ENCODE measurements at places on chromosomes 2 and 18.

GRCh38 chr2:33552758-33553461, 46.2 kb downstream of the FAM98A start:
- no peaks in the 10 kb centered on the region for H3K4me1 ChIP-seq
- no peak overlapping the region for H3K27ac ChIP-seq
- H3K4me3 ChIP-seq, result no peak overlapping the region
- no peaks in the 10 kb centered on the region for H3K36me3 ChIP-seq
- no peaks in the 10 kb centered on the region for H3K27me3 ChIP-seq

DNA sequence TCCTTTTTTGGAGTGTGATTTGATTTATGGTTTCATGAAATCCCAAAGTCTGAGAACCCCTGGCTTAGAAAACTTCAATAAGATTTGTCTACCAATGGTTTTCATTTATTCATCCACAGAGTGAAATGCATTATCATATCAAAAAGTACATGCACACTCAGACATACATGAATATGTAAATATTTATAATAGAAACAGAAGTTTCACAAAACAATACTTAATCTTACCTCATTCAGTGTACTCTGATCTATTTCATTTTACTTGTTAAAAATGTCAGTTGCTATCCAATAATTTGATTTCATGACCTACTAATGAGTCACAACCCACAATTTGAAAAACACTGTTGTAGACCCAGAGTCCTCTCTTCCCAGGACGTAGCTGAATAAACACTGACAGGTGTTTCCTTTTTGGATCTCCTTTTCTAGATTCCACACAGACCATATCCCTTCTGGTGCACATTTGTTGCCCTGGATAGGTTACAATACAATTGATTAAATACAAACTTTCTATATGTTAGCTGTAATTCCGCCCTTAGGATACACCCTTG, 10.4 kb upstream of the CAVIN2 start:
- H3K4me1 ChIP-seq, result no peaks in the 10 kb centered on the region
- no peaks in the 10 kb centered on the region for H3K36me3 ChIP-seq
- DNase-seq, result no peak
- H3K27me3 ChIP-seq, result no peaks in the 10 kb centered on the region

DNA sequence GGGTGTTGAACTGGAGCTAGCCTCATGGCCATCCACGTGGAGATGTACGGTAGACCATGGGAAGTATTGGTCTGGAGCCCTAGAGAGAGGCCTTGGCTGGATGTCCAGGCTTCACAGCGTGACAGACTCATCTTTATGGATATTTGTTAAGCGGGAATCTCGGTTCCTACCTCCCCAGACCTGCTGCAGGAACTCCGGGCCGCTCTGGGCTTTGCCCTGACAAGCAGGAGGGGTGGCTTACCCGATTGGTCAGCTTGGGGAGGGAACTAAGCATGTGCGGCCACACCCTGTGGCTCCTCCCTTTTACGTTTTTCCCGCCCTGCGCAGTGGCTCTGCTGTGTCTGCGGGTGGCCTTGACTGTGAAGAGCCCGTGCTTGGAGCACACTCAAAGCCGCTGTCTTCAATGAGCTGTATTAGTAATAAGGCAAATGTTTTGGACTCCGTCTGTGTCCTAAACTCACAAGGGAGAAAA, 52.3 kb downstream of the PAPOLG start:
- no peak for DNase-seq
- no peaks in the 10 kb centered on the region for H3K36me3 ChIP-seq
- H3K27me3 ChIP-seq, result no peaks in the 10 kb centered on the region
- no peak overlapping the region for H3K4me3 ChIP-seq

DNA sequence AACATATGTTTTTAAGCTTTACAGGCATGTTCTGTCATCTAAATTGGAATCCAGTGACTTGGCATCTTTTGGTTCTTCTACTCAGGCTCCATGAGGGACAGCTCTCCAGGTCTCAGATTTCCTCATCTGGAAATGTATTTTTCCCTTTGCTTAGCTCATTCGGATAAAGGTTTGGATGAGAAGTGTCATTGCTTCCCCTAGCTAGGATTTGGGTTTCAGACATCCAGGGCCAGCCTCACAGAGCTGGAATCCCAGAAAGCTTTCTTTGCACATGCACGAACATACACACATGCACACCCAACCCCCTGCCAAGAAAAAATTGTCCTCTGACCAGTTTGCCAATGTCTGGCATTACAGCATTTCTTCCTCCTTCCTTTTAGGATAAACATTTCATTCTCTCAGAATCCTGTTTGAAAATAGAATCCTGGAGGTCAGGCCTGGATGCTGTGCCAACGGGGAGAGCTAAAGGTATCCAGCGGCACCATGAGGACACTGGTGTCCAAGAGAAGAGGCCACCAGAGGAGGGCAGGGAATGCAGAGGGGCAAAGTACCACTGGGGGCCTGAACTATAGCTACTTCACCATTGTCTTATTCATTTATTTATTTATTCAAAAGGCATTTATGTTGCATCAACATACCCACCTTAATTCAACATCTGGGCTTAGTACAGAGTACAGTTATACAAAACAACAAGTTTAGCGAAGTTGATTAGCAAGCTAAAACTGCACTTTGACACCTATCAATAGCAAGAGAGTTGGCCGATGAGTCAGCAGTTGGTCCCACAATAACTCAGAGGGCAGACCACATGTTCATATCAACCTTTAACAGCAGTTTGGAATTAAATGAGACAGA, 97.9 kb upstream of the ATL2 start:
- H3K4me1 ChIP-seq, result no peaks in the 10 kb centered on the region
- H3K36me3 ChIP-seq, result no peaks in the 10 kb centered on the region
- H3K27ac ChIP-seq, result peak overlapping the region; percentile 47
- H3K27me3 ChIP-seq, result no peaks in the 10 kb centered on the region
- H3K4me3 ChIP-seq, result no peak overlapping the region

GRCh38 chr2:59754011-59754735, 799.3 kb downstream of the BCL11A start:
- no peak overlapping the region for H3K27ac ChIP-seq
- DNase-seq, result no peak
- no peaks in the 10 kb centered on the region for H3K27me3 ChIP-seq
- H3K36me3 ChIP-seq, result no peaks in the 10 kb centered on the region

- H3K36me3 ChIP-seq, result no peaks in the 10 kb centered on the region
- no peaks in the 10 kb centered on the region for H3K4me1 ChIP-seq
- DNase-seq, result no peak
- no peak overlapping the region for H3K27ac ChIP-seq
- no peak overlapping the region for H3K4me3 ChIP-seq
- H3K27me3 ChIP-seq, result no peaks in the 10 kb centered on the region
Measured at GRCh38 chr2:150339282-150339681, 148.2 kb downstream of the RND3 start.

- H3K4me1 ChIP-seq, result peaks cover 8% of the 10 kb centered on the region
- H3K4me3 ChIP-seq, result no peak overlapping the region
- peaks cover 81% of the 10 kb centered on the region for H3K27me3 ChIP-seq
- no peak overlapping the region for H3K27ac ChIP-seq
Measured at GRCh38 chr2:1747065-1747941, 3.0 kb upstream of the PXDN start.

DNA sequence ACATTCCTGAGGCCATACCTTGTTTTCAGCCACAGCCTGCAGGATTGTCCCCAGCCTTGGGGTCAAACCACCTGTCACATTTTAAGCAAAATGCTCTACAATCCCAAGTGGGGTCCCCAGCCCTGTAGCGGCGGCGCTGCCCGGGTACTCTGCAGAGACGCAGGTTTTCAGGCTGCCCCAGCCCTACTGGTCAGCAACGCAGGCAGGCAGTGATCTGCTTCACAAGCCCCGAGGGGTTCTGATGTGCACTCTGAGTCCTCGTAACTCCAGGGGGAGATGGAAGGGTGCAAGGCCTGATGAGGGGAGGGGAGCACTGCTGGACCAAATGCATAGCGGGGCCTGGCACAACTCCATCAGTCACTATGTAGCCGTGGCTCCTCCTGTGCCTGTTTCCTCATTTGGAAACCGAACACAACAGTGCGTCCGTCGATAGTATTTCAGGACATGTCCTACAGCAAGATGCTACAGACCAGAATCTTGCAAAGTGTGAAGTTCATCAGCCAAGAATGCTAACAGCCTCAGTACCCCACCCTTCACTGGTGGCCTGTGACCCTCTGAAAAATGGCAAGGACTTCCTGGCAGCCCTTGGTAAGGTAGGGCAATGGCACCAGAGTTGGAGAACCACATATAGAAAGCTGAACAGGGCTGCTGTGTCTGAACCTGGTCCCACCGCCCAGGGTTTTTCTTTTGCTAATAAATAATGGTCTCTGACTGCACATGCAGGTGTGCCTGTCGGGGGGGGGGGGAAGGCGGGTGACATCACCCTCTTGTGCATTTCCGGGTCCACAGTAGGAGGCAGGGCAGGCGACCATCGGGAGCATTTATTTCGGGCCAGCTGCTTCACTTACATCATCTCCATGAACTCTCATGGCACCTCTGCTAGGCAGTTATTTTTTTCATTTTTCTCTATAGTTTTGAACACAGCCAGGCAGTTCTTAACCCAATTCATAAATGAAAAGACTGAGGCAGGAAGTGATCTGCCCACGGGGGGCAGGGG, 50.6 kb upstream of the TFCP2L1 start:
- no peak overlapping the region for H3K4me3 ChIP-seq
- DNase-seq, result no peak
- peaks cover 6% of the 10 kb centered on the region for H3K36me3 ChIP-seq
- no peaks in the 10 kb centered on the region for H3K4me1 ChIP-seq
- peaks cover 3% of the 10 kb centered on the region for H3K27me3 ChIP-seq
- no peak overlapping the region for H3K27ac ChIP-seq

- no peaks in the 10 kb centered on the region for H3K27me3 ChIP-seq
- DNase-seq, result no peak
- H3K36me3 ChIP-seq, result no peaks in the 10 kb centered on the region
- no peak overlapping the region for H3K27ac ChIP-seq
- no peak overlapping the region for H3K4me3 ChIP-seq
Measured at GRCh38 chr18:3426074-3426473, 23.9 kb upstream of the TGIF1 start.

DNA sequence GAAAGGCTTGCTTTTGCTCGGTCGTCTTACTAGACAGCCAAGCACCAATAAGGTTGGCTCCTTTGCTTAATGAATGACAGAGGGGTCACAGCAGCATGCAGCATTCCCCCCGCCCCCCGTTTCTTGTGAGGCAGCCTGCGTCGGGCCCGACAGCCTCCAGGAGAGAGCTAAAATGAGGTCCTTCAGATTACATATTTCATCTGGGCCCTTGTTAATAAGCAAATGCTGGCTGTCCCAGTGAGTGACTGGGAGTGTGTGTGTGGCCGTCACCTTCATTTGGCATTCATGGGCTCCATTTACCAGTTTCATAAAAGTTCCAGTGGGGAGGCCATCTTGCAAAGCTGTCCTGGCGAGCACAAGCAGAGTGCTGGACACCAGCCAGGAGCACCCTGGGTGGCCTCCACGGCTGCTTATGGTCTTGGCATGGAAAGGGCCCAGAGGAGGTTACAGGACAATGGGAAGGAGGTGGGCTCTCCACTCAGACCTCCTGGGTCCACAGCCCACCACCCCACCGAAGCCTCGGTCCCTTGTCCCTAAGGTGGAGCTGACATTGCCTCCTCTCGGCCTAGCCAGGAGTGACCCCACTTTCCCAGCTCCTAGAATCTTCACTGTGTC, 37.2 kb downstream of the ODC1 start:
- H3K27me3 ChIP-seq, result no peaks in the 10 kb centered on the region
- peaks cover 43% of the 10 kb centered on the region for H3K4me1 ChIP-seq
- H3K4me3 ChIP-seq, result no peak overlapping the region
- DNase-seq, result no peak
- no peak overlapping the region for H3K27ac ChIP-seq

GRCh38 chr2:45943219-45944044, 292.0 kb downstream of the PRKCE start:
- H3K4me1 ChIP-seq, result no peaks in the 10 kb centered on the region
- DNase-seq, result no peak
- H3K36me3 ChIP-seq, result no peaks in the 10 kb centered on the region
- no peak overlapping the region for H3K27ac ChIP-seq
- H3K4me3 ChIP-seq, result no peak overlapping the region

DNA sequence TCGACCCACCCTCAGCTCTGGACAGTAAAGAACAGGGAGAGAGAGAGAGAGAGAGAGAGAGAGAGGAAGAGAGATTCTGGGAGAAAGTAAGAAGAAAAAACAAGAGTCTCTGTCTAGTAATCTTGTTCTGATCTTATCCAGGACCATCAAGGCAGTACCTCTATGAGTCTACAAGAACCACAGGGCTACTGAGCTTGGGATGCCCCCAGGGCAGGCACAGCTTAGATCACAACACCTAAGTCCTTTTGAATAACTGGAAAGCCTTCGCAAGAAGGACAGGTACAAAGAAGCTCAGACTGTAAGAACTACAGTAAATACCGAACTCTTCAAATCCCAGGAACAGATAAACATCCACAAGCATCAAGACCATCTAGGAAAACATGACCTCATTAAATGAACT, 51.4 kb upstream of the SGPP2 start:
- DNase-seq, result no peak
- H3K27ac ChIP-seq, result no peak overlapping the region
- H3K36me3 ChIP-seq, result no peaks in the 10 kb centered on the region
- no peak overlapping the region for H3K4me3 ChIP-seq

GRCh38 chr2:147846412-147847081, 1.7 kb downstream of the ACVR2A start:
- peaks cover 11% of the 10 kb centered on the region for H3K4me1 ChIP-seq
- DNase-seq, result no peak
- H3K4me3 ChIP-seq, result peak overlapping the region; percentile 92
- H3K27me3 ChIP-seq, result no peaks in the 10 kb centered on the region
- H3K27ac ChIP-seq, result peak overlapping the region; percentile 96

- H3K4me1 ChIP-seq, result peaks cover 12% of the 10 kb centered on the region
- no peak for DNase-seq
- H3K36me3 ChIP-seq, result peaks cover 16% of the 10 kb centered on the region
- H3K4me3 ChIP-seq, result peak overlapping the region; percentile 78
- H3K27ac ChIP-seq, result peak overlapping the region; percentile 89
Measured at GRCh38 chr18:159037-159652, 788 bp downstream of the USP14 start.

GRCh38 chr2:199596549-199596948, 138.8 kb upstream of the SATB2 start:
- H3K27me3 ChIP-seq, result no peaks in the 10 kb centered on the region
- H3K36me3 ChIP-seq, result no peaks in the 10 kb centered on the region
- no peaks in the 10 kb centered on the region for H3K4me1 ChIP-seq
- H3K27ac ChIP-seq, result no peak overlapping the region
- no peak for DNase-seq
- no peak overlapping the region for H3K4me3 ChIP-seq
